ENCODE measurements at places on chromosomes 5 and 9.
A peak's percentile ranks its signal among the peaks of the same experiment; 100 is the strongest.

- no peak for DNase-seq
Measured at GRCh38 chr9:36940881-36941280, 93.2 kb downstream of the PAX5 start.

DNA sequence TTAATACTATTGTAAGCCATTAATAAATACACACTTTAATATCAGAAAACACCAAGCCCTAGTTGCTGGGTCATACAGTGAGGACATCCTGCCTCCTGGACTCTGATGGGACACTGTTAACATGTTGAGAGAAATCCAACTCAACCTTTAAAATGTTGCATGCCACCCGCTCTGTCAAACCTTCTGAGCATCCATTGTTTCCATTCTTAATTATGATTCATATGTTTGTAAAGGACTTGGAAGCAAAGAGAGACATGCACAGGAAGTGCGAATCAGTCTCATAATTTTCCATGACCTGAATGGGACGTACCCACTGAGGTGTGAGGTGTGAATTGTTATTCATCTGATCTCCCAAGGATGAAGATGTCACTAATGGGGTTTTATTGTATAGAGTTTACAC is 186.4 kb downstream of the CAAP1 start:
- no peak for DNase-seq

DNA sequence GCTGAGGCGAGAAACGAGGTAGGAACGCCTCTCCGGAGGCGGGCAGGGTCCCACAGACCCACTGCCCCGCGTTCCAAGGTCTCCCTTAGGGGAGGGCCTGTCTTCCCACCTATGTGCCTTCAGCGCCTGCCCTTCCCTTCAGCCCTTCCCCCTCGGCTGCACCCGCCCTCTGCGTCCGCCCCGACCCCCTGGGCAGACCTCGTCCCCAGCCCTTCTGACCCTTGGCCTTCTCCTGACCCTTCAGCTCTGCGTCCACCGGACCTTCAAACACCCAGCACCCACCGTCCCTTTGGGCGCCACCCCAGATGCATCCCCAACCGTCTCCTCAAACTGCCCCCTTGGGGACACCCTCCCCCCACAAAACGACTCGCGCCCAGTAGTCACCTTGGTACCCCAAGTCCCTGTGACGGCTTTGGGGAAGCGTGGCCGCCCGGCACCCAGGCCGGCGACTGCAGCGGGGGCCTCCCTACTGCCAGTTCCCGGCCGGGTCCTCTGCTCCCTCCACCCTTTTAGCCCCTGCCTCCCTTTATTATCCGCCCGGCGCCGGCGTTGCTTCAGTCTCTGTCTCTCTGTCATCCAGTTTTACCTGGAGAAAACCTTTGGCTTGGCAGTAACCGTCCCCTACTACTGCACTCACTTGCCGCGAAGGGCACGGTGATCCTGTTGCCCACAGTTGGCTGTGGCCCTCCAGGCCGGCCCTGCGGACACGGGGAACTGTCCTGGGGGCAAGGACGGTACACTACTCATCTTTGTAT is 421 bp downstream of the RUSC2 start:
- DNase-seq, result no peak

GRCh38 chr5:5271786-5272321 is 131.7 kb downstream of the ADAMTS16 start:
- DNase-seq, result no peak

DNA sequence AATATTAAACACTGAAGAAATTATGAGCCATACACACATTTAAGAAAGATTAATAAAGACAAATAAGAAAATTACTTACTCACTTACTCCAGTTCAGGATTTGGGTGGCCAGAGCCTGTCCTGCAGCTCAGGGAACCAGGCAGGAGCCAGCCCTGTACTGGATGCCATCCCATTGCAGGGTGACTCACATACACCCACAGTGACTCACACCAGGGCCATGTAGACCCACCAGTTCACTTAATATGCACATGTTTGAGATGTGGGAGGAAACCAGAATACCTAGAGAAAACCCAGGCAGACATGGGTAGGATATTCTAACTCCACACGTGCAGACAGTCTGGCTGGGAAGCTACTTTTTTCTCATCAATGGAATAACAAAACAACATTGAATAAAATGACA is 49.6 kb upstream of the ADRB2 start:
- peak; percentile 15 for DNase-seq

DNA sequence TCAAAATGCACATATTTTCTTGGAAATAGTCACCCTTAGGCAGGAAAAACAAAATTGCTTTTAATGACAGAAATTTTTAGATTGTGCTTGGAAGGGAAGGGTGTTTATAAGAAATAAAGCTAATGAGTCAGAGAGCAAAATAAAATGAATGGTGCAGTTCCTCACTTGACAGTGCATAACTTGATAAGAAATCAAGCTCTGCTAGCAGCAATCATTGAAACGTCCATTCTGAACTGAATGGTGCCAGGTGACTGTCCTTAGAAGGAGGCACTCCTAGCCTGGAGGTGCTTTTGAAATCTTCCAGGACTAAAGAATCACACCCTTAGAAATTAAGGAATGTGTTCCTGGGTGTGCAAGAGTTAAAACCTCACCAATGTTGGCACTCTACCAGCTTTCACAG is 202.5 kb downstream of the EFNA5 start:
- no peak for DNase-seq

DNA sequence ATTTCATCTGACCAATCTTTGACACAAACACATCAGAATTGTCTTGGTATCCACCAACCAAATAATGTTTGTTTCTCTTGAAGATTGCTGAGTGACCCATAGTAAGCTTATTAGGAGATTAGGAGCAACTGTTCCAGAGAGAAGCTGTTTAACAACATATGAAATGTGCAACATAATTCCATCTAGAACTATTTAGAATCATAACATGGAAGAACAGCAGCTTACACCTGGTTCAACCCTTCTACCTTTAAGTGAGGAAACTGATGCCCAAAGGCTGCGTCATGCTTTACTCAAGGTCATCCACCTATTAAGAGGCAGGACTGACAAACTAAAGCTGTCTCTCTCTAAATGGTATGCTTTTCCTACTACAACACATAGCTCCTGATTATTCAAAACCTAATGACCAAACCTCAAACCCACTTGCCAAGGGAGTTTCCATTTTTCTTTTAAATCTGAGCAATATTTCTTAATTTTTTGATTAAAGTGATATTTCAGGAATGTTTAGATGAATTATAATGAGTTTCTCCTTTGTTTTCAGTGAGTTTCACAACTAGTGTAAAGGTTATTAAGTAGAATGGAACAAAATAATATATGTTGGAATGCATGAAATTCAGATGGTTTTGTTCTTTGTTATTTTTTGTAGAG is 545.9 kb downstream of the RAB3C start:
- no peak for DNase-seq

GRCh38 chr9:121318631-121319382 is 50.8 kb downstream of the GSN start:
- DNase-seq, result no peak

DNA sequence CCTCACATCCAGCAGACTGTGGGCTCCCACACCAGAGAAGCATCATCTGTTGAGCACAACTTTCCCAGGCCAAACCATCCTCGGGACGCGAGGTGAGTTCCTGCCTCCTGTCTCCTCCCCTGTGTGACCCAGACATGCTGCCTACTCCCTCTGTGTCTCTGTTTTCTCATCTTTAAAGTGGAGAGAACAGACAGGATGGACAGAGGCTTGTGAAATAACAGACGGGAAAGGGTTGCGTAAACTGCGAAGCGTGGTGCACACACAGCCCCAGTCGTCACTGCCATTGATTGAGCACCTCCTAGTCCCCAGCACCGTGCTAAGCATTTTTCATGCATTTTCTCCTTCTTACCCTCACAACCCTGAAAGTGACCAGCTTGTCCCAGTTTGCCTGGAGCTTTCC is 52.1 kb upstream of the LMX1B start:
- no peak for DNase-seq

DNA sequence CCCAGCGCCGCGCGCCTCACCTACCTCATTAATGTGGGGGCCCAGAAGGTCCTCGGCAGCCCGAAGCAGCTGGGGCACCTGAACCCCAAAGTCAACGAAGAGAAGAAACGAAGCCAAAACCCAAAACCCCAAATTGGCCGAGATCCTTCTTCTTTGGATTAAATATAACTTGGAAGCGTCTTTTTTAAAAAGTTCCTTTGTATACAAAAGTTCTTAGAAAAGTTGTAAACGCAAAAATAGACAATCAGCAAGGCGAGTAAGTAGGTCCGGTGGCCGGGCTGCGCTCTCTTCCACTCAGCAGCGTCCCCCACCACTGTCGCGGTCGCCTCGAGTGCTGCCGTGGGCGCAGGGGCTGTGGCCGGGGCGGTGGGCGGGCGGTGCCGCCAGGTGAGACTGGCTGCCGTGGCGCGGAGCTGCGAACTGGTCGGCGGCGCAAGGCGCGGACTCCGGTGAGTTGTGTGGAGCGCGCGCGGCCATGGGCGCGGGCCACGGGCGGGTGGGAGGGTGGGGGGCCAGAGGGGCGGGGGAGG is 360 bp downstream of the KLF4 start:
- DNase-seq, result no peak

DNA sequence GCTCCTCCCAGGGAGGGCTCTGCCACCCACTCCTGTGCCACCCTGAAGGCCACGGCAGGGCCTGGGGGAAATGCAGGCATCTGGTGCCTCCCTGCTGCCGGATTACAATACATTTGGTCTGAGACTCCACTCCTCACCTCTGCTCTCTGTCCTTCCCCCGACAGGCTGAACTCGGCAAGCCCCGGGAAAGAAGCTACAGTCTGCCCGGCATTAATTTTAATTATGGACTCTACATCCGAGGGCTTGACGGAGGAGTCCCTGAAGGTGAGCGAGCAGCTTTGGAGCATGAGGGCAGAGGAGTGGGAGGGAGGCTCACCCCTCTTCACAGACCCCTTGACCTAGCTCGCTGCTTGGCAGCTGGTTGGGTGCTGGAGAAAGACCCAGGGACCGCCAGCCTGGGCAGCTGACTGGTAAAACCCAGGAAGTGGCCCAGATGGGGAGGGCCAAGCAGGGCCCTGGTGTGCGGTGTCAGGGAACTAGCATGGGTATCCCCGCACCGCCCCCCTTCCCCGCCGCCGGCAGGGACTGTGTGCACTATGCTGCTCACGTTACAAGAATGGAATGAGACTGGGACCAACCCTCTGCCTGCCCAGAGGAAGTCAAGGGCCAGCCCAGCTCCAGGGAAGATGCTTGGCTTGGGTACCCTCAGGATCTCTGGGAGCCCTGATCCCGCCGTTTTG is 83.7 kb upstream of the BARHL1 start:
- no peak for DNase-seq

DNA sequence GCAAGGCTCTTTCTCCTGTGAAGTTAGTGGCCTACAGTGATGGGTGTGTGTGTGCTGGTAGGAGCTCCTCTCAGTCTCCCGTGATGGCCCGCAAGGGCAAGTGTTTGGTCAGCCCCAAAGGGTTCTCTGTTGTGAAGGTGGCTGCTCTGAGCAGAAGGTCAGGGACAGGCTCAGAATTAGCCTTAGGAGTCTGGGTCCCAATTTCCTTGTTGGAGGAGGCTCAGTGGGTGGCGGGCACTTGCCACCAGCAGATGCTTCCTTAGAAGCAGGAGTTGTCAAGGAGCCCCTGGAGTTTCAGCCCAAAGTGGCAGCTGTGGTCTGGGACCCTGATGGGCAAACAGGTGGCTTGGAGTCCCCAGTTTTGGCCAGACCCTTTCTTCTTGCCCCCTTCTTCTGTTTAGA is 154.4 kb downstream of the MACROH2A1 start:
- no peak for DNase-seq

DNA sequence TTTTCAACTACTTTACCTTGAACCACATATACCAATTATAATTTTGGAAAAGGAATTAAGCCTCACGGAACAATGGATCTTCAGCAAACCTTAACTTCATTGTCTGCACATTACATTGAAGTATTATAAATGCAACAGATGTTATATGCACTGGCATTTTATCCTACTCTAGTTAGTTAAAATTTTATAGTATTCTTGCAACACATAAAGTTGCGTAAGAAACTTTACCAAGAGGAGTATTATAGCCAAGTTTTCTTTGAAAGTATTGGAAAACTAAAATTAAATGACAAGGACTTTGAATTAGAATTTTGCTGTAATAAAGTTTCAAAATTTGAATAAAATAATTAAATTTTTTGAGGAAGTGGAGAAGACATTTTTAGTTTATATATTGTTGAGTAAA is 63.4 kb upstream of the SREK1 start:
- no peak for DNase-seq

GRCh38 chr5:54165687-54166086 is 144.7 kb downstream of the ARL15 start:
- DNase-seq, result no peak

DNA sequence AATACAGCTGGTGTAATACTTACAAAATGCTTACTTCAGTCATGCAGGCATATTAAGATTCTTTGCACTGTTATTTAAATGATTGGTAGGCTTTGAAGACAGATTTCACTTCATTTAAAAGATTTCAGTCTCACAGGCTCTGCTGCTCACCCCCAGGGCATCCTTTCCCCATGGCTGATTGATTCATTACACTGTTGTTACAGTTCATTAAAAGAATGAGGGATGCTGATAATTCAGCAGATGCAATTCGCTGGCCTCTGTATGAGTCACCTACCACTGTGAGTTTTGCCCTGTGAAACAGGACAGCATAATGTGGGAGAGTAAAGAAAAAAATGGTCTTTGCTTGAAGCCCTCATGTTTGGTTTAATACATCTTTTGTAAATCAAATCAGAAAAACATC is 246.9 kb downstream of the CYLC2 start:
- no peak for DNase-seq

DNA sequence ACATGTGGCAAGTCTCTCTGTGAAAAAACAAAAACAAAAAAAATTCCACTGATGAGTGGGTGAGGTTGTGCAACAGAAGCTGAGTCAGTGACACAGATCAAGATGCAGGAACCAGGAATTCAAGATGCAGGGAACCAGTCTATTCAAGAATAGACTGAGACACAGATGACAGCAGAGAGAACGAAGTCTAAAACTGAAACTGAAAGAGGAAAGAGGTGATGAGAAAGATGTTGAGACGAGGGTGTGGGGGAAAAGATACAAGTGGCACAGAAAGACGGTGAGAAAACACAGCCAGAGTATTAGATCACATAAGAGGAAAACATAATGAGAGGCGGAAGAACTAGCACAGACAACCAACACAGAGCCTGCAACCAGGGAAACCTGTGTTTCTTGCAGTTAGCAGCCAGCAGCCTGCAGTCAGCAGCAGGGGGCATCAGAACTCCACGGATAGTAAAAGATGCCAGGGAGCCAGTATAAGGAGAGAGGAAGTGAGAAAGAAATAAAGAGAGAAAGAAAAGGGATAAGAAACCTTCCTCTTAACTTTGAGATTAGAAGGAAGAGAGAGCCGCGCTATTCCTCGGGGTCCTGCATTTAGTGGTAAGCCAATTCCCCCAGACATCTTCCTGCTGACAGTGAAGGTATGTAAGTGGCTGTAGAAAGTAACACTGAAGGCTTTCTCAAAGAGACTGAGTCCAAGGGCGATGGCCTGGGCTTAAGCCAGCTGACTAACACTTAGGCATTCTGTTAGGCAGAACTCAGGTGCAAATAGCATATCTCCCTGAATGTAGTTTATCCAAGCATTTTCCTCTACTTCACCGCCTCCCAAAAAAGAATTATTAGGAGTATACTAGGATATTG is 79.0 kb downstream of the TLR4 start:
- peak; percentile 39 for DNase-seq

GRCh38 chr9:129560881-129561306 is 60.0 kb downstream of the C9orf50 start:
- DNase-seq, result no peak

All from stimulated activated CD4-positive, alpha-beta T cell treated with anti-CD3 and anti-CD28 coated beads, Interleukin-4, amount 100 ng/mL, for 1 hour (primary cell).